ENCODE measurements at places on chromosomes 11 and 22.
A peak's percentile ranks its signal among the peaks of the same experiment; 100 is the strongest.

DNA sequence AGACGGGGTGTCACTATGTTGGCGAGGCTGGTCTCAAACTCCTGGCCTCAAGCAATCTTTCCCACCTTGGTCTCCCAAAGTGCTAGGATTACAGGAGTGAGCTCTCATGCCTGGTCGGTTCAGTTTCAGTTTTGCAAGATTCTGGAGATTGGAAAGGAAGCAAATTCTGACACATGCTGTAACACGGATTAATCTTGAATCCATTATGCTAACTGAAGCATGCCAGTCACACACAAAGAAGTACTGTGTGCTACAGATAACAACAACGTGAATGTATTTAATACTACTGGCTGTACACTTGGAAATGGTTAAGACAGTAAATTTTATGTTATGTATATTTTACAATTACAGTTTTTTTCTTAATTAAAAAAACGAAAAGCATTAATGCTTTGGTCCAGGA is 107.6 kb downstream of the MED15 start:
- no peaks in the 10 kb centered on the region for H3K36me3 ChIP-seq
- DNase-seq, result no peak
- no peak overlapping the region for H3K27ac ChIP-seq
- peaks cover 5% of the 10 kb centered on the region for H3K27me3 ChIP-seq
- H3K4me3 ChIP-seq, result no peak overlapping the region

DNA sequence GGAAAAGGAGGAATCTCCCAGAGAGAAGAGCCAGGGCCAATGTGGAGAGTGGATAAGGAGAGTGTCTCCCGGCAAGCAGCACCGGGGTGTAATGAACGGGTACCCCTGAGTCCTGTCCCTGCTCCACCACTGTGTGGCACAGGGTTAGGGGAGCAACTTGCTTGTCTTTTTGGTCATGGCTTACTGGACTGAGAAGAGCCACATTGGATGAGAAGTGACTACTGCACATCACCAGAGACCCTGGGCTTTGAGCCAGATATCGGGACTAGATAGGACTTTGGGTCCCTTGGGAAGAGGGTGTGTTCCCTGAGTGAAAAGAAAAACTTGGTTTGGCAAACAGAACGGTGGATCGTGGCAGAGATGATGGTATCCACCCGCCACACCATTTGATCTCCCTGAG is 24.6 kb downstream of the SDHAF2 start:
- peaks cover 31% of the 10 kb centered on the region for H3K36me3 ChIP-seq
- no peak overlapping the region for H3K4me3 ChIP-seq
- no peaks in the 10 kb centered on the region for H3K27me3 ChIP-seq
- no peaks in the 10 kb centered on the region for H3K4me1 ChIP-seq
- no peak for DNase-seq

GRCh38 chr11:31817054-31817620 is 6.0 kb upstream of the PAX6 start:
- H3K27ac ChIP-seq, result no peak overlapping the region
- H3K4me3 ChIP-seq, result no peak overlapping the region
- H3K36me3 ChIP-seq, result no peaks in the 10 kb centered on the region

- no peak overlapping the region for H3K4me3 ChIP-seq
- H3K4me1 ChIP-seq, result no peaks in the 10 kb centered on the region
- H3K27ac ChIP-seq, result no peak overlapping the region
- no peak for DNase-seq
- H3K36me3 ChIP-seq, result no peaks in the 10 kb centered on the region
Measured at GRCh38 chr11:110798201-110798900, 86.1 kb upstream of the ARHGAP20 start.

GRCh38 chr11:127308291-127308690 is 307.7 kb upstream of the KIRREL3 start:
- DNase-seq, result no peak
- H3K4me3 ChIP-seq, result no peak overlapping the region
- no peak overlapping the region for H3K27ac ChIP-seq
- no peaks in the 10 kb centered on the region for H3K4me1 ChIP-seq
- H3K36me3 ChIP-seq, result no peaks in the 10 kb centered on the region

GRCh38 chr22:17217179-17217578 is 2.1 kb downstream of the ADA2 start:
- H3K4me1 ChIP-seq, result peaks cover 47% of the 10 kb centered on the region
- H3K27ac ChIP-seq, result peak overlapping the region; percentile 98
- peak; percentile 39 for DNase-seq
- H3K27me3 ChIP-seq, result no peaks in the 10 kb centered on the region
- peak overlapping the region; percentile 46 for H3K4me3 ChIP-seq
- H3K36me3 ChIP-seq, result peaks cover 5% of the 10 kb centered on the region

- no peaks in the 10 kb centered on the region for H3K36me3 ChIP-seq
- H3K27me3 ChIP-seq, result no peaks in the 10 kb centered on the region
- no peak for DNase-seq
- H3K4me1 ChIP-seq, result peaks cover 37% of the 10 kb centered on the region
- peak overlapping the region; percentile 32 for H3K27ac ChIP-seq
Measured at GRCh38 chr22:22815397-22816170, 72.0 kb upstream of the IGLL5 start.

GRCh38 chr22:37234736-37235711 is 9.0 kb downstream of the RAC2 start:
- H3K27ac ChIP-seq, result peak overlapping the region; percentile 31
- H3K36me3 ChIP-seq, result peaks cover 92% of the 10 kb centered on the region
- H3K4me3 ChIP-seq, result no peak overlapping the region
- no peaks in the 10 kb centered on the region for H3K27me3 ChIP-seq

GRCh38 chr22:36964106-36964505 is 50.7 kb downstream of the CSF2RB start:
- H3K4me1 ChIP-seq, result no peaks in the 10 kb centered on the region
- H3K36me3 ChIP-seq, result no peaks in the 10 kb centered on the region
- no peak overlapping the region for H3K4me3 ChIP-seq
- no peak for DNase-seq
- H3K27me3 ChIP-seq, result peaks cover 13% of the 10 kb centered on the region
